Activated CD4-positive, alpha-beta T cell treated with anti-CD3 and anti-CD28 coated beads for 48 hours (primary cell): ENCODE measurements at places on chromosomes 5 and 9.

GRCh38 chr9:131017067-131017466, 8.1 kb downstream of the LAMC3 start:
- no peak for DNase-seq

- DNase-seq, result no peak
These were observed 16.8 kb downstream of the OTULIN start for GRCh38 chr5:14681236-14681752.

- peak; percentile 93 for DNase-seq
These were observed 3.0 kb downstream of the GRK6 start for GRCh38 chr5:177429248-177430040.

GRCh38 chr9:92181296-92181695, 66.1 kb upstream of the SPTLC1 start:
- DNase-seq, result no peak

DNA sequence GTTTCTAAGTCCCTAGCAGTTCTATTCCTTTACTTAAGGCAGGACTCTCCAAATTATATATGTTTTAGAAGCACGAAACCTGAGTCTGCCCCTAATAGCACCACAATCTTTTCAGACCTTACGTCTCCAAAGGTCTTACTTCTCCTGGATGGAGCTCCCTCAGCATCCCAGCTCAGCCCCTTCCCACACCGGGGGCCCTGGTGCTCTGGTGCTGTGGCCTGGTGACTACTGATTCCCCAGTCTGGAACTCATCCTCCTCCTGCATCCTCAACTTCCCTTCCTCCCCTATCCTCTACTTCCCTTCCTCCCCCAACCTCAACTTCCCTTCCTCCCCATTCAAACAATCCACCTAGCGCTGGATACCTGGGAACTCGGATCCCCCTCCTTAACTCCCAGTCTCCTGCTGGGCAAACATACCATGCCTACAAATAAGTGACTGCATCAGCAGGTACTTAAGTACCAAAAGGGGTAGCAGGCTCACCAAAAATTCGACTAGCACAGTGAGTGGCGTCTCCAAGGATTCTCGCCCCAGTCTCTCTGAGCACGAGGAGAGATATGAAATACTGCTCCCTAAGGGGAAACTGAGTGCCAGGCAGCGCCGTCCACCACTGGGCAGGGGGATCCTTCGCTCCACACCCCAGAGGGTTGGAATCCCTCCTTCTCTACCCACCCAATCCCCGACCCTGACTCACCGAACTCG, 831 bp downstream of the IGFBPL1 start:
- DNase-seq, result no peak

DNA sequence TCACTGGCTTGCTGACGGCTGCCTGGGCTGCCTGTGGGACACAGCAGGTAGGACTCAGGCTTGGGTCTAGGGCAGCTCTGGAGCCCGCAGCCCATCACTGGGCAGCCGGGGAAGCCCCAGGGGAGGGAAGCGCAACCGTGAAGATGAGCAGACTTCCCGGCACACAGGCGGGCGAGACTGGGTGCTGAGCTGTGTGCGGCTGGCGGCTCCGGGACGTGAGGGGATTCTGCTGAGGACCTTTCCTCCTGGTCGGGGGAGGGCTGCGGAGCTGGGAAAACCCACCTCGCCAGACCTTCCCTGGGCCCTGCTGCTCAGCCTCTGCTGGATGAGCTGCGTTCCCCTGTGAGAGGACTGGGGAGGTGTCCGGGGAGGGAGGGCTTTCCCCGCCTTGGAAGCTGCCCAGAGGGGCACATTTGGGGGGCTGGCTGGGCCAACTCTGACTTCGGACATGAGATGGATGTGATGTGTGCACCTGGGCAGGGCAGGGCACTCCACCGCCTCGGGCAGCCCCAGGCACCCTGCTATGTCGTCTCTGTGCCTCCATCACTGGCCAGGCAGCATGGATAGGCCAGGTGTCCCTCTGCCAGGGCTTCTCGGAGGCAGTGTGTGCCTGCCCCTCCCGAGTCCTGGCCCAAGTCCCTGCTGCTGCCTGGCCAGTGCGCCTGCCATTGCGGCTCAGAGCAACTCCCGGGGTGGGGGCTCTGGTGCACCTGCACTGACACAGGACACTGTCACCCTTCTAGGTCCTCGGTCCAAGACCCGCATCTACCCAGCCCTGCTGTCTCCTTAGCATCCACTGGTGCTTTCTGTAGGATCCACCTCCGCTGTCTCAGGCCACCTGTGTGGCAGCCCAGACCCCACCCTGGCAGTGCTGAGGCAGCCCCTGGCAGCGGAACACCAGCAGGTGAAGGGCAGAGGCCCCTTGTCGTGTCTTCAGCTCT, 66.4 kb downstream of the COL5A1 start:
- no peak for DNase-seq

DNA sequence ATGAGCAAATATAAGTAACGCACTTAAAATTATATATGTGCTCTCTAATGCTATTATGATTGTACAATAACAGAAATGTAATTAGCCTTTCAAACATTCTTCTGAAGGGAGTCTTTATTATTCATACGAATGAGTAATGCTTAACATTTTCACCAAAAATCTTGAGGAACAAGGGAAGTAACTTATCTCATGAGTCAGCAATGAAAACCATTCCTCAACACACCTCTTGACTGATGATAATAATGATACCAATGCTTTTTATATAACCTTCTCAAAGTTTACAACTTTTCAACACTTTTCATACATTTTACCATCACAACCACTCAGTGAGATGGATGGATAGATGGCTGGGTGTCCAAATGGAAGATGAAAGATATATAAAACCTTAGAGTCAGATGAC, 369.3 kb downstream of the BNC2 start:
- DNase-seq, result no peak

DNA sequence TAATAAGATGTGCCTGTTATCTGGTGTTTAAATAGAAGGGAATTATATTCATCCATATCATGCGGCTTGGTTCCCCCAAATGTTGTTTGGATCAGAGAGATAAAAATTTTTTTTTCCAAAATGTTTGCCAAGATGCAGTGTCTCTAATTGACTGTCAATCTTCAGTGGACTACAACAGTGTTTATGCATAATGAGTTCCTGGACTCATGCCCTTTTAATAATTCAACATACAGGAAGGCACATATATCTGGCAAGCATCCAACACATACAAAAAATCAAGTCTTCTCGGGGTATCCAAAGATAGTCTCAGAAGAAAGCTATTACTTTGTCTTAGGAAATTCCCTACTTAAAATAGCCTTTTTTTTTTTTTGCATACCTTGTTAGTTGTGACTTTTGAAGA, 1534.7 kb downstream of the EFNA5 start:
- no peak for DNase-seq

GRCh38 chr9:130446101-130446861, 1.5 kb downstream of the ASS1 start:
- no peak for DNase-seq

- DNase-seq, result no peak
These were observed 11.1 kb upstream of the MLANA start for GRCh38 chr9:5879419-5880181.

DNA sequence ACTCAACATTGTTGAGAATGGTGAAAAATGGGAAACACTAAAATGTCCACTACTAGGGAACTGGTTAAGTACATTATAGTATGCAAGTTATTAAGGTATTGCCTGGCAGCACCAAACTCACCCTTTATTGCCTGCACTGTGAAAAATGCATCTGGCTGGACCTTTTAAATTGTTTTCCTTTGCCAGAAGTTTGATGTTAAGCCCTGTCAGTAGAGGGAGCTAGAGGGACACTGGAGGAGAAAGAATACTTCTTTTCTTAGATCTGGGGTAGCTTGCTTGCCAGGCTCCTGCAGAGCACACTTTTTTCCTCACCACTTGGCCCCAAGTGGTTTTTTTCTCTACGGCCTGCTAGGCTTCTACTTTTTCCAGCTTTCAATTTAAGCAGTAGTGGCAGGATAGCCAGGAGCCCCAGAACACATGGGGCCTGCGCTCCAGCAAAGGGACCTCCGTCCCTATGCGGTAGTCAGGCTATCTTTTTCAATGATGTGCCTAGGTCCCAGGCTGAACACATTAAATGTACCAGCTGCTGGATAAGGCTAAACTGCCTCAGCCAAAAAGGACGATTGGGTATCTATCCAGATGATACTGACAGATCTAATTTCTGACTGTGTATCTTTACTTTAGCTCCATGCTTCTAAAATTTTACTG, 8.0 kb upstream of the HABP4 start:
- DNase-seq, result peak; percentile 29
